Chondrocyte (in vitro differentiated cells): ENCODE measurements at places on chromosomes 2 and 18. TPM values are rescaled to one million over a fixed set of nuclear protein-coding genes. Genes with fewer than 3 reads are reported as not detected.

GRCh38 chr2:42999856-43000241 lies 207.5 kb upstream of the HAAO start:
- DNase-seq, result peak; percentile 28
- H3K27ac ChIP-seq, result no peak overlapping the region
- no peaks in the 10 kb centered on the region for H3K27me3 ChIP-seq
- peaks cover 5% of the 10 kb centered on the region for H3K36me3 ChIP-seq
- H3K4me3 ChIP-seq, result no peak overlapping the region
- H3K4me1 ChIP-seq, result no peaks in the 10 kb centered on the region

DNA sequence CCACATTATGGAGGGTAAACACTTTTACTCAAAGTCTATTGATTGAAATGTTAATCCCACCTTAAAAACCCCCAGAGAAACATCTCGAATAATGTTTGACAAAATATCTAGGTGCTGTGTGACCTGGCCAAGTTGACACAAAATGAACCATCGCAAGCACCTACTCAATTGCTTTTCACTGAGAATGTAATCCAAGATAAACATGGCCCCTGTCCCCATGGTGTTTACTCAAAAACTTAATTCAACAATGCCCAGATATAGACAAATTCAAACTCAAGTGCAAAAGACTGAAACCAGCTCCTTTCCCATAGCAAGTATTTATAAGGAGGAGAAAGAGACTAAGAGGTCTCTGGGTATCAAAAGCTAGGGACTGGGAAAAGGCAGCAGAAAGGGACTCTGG lies 15.0 kb upstream of the ACMSD start:
- peaks cover 1% of the 10 kb centered on the region for H3K36me3 ChIP-seq
- no peak overlapping the region for H3K27ac ChIP-seq
- no peak for DNase-seq
- H3K4me1 ChIP-seq, result peaks cover 6% of the 10 kb centered on the region
- no peak overlapping the region for H3K4me3 ChIP-seq
- no peaks in the 10 kb centered on the region for H3K27me3 ChIP-seq

GRCh38 chr2:206260188-206261012 lies 14.1 kb upstream of the ZDBF2 start:
- H3K4me3 ChIP-seq, result no peak overlapping the region
- no peaks in the 10 kb centered on the region for H3K36me3 ChIP-seq
- no peak overlapping the region for H3K27ac ChIP-seq
- H3K27me3 ChIP-seq, result peaks cover 36% of the 10 kb centered on the region

DNA sequence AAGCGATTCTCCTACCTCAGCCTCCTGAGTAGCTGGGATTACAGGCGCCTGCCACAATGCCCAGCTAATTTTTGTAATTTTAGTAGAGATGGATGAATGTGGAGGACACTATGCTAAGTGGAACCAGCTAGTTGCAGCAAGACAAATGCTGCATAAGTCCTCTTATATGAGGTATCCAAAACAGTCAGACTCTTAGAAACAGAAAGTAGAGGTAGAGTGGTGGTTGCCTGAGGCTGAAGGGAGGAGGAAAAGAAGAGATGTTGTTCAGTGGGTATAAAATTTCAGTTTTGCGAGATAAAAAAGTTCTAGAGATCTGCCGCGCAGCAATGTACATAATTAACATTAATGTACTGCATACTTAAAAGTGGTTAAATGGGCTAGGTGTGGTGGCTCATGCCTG lies 145.3 kb upstream of the SPRED2 start:
- no peaks in the 10 kb centered on the region for H3K27me3 ChIP-seq
- H3K27ac ChIP-seq, result peak overlapping the region; percentile 9
- H3K4me3 ChIP-seq, result no peak overlapping the region
- peaks cover 43% of the 10 kb centered on the region for H3K4me1 ChIP-seq
- H3K36me3 ChIP-seq, result no peaks in the 10 kb centered on the region

GRCh38 chr18:58407649-58408407 lies 221.1 kb downstream of the ALPK2 start:
- peaks cover 2% of the 10 kb centered on the region for H3K27me3 ChIP-seq
- H3K4me3 ChIP-seq, result no peak overlapping the region
- H3K4me1 ChIP-seq, result peaks cover 7% of the 10 kb centered on the region
- no peak for DNase-seq
- H3K36me3 ChIP-seq, result no peaks in the 10 kb centered on the region

GRCh38 chr18:76052227-76052595 lies 442.8 kb downstream of the ZNF516 start:
- H3K36me3 ChIP-seq, result no peaks in the 10 kb centered on the region
- H3K27ac ChIP-seq, result no peak overlapping the region
- H3K4me3 ChIP-seq, result no peak overlapping the region
- H3K4me1 ChIP-seq, result no peaks in the 10 kb centered on the region
- H3K27me3 ChIP-seq, result no peaks in the 10 kb centered on the region
- no peak for DNase-seq

GRCh38 chr2:101752716-101753616 lies 55.5 kb downstream of the MAP4K4 start:
- peaks cover 1% of the 10 kb centered on the region for H3K36me3 ChIP-seq
- peak overlapping the region; percentile 80 for H3K27ac ChIP-seq
- H3K4me3 ChIP-seq, result peak overlapping the region; percentile 8
- H3K4me1 ChIP-seq, result peaks cover 74% of the 10 kb centered on the region

DNA sequence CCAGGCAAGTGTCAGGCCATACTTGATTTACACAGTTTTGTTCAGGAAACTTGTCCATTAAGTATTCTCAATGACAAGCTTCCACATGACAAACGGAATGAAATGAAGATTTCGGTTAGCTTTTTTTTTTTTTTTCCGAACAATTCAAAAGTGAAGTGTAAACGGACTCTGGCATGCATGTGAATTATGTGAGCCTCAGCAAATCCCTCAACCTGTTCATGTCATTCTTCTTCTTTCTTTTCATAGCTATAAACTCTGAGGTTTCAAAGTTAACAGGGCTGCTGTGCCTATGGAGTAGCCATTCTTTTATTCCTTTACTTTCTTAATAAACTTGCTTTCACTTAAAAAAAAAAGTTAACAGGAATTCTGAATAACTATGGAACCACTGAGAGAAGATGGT lies 110.3 kb downstream of the NOL10 start:
- H3K4me1 ChIP-seq, result peaks cover 19% of the 10 kb centered on the region
- H3K36me3 ChIP-seq, result peaks cover 20% of the 10 kb centered on the region
- no peak overlapping the region for H3K4me3 ChIP-seq
- no peaks in the 10 kb centered on the region for H3K27me3 ChIP-seq
- no peak overlapping the region for H3K27ac ChIP-seq

DNA sequence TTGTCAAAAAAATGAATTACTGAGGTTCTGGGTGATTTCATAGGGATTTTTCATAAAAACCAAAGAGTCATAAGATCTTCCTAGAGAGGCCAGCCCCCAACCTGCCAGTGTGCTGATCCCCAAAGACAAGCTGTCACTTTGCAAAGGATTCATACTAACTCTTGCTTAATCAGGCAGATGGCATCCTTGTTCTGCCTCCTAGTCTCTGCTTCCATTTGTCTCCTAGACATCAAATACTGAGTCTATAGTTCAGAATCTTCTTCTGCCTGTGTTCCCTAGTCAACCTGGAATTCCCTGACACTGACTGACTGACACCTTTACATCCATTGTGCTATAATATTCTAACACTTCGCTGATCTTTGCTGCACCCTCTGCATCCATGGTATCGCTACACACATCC lies 84.9 kb downstream of the SLC8A1 start:
- H3K27ac ChIP-seq, result no peak overlapping the region
- no peaks in the 10 kb centered on the region for H3K27me3 ChIP-seq
- DNase-seq, result no peak
- H3K4me3 ChIP-seq, result no peak overlapping the region
- H3K36me3 ChIP-seq, result no peaks in the 10 kb centered on the region
- peaks cover 72% of the 10 kb centered on the region for H3K4me1 ChIP-seq

DNA sequence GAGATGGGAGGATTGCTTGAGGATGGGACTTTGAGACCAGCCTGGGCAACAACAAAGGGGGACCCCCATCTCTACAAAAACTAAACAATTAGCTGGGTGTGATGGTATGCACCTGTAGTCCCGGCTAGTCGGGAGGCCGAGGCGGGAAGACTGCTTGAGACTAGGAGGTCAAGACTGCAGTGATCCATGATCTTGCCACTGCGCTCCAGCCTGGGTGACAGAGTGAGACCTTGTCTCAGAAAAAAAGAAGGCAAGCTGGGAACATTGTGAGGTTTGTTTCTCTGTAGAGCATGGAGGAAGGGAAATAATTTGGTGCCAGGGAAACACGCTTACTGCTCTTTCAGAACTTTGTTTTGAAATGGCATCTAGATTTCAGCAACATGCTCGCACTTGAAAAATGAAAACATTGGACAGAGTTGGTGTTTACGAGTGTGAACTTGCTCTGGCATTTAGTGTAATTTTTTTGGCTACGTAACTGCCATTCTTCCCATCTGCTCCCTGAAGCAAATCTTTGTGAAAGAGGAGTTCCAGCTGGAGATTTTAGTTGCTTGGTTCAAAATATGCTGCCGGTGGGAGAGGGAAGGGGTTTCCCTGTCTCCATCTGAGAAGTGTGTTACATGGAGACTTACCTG lies 125.6 kb upstream of the DLX2 start:
- no peak for DNase-seq
- no peak overlapping the region for H3K27ac ChIP-seq
- H3K27me3 ChIP-seq, result no peaks in the 10 kb centered on the region
- H3K4me1 ChIP-seq, result peaks cover 15% of the 10 kb centered on the region

- no peaks in the 10 kb centered on the region for H3K36me3 ChIP-seq
- no peaks in the 10 kb centered on the region for H3K4me1 ChIP-seq
- DNase-seq, result no peak
- H3K4me3 ChIP-seq, result no peak overlapping the region
- H3K27me3 ChIP-seq, result no peaks in the 10 kb centered on the region
Measured at GRCh38 chr18:56508370-56509036, 129.9 kb downstream of the TXNL1 start.

DNA sequence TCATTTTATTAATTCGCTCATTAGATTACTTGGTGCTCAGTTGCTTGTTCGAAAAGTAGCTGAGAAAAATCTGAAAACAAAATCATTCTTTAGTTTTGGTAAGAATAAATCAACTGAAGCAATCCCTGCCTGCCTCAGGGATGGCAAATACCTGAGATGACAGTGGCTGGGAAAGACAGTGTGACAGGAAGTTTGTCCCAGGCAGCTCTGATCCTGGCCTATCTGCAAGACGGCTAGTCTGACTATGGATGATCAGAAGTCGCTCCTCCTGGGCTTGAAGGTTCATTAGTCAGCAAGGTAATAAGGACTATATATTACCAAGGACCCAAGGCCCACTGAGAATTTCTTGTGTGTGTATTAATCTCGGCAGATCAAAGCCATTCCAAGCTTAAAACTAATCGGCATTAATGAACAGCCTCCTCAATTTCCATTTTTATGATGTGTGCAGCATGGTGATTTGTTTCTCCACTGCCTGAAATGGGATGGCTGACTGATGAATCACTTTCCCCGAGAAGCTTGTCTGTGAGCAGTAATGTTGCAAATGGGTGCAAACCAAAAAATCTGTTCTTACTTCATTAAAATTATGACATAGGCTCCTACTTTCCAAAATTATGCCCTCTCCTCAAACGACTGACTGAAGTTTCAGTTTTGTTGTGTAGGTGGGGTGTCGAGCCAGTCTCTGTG lies 199.9 kb downstream of the ACTR3 start:
- H3K4me1 ChIP-seq, result no peaks in the 10 kb centered on the region
- no peaks in the 10 kb centered on the region for H3K36me3 ChIP-seq
- H3K4me3 ChIP-seq, result no peak overlapping the region
- no peaks in the 10 kb centered on the region for H3K27me3 ChIP-seq
- DNase-seq, result no peak
- H3K27ac ChIP-seq, result no peak overlapping the region

DNA sequence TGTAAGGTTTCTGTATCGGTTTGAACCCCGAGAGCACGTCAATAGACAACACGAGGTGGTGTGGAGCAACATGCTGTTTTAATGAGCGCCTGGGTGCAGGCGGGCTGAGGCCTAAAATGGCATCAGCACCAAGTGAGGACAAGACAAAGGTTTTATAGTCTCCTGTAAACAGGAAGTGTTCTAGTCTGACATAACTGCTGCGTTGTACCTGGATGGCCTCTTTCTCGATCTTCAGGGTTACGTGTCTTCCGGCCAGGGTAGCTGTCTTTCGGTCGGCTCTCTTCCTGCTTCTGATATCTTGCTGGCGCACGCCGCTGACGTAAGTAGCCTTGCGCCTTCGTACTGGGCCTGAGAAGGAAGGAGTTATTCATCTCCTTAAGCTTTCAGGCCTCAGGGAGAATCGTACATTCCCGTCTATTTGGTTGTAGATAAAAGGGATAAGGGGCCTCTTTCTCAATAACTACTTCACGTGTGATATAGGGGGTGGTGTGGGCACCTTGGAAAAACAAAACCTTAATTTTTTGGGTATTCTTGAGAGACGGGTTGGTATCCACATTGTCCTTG lies 53.5 kb downstream of the KYNU start:
- H3K27ac ChIP-seq, result no peak overlapping the region
- H3K27me3 ChIP-seq, result no peaks in the 10 kb centered on the region
- no peaks in the 10 kb centered on the region for H3K36me3 ChIP-seq
- DNase-seq, result no peak
- no peak overlapping the region for H3K4me3 ChIP-seq
- no peaks in the 10 kb centered on the region for H3K4me1 ChIP-seq

GRCh38 chr2:65479524-65479923 lies 47.1 kb upstream of the SPRED2 start:
- H3K4me1 ChIP-seq, result peaks cover 7% of the 10 kb centered on the region
- DNase-seq, result no peak
- H3K4me3 ChIP-seq, result no peak overlapping the region

DNA sequence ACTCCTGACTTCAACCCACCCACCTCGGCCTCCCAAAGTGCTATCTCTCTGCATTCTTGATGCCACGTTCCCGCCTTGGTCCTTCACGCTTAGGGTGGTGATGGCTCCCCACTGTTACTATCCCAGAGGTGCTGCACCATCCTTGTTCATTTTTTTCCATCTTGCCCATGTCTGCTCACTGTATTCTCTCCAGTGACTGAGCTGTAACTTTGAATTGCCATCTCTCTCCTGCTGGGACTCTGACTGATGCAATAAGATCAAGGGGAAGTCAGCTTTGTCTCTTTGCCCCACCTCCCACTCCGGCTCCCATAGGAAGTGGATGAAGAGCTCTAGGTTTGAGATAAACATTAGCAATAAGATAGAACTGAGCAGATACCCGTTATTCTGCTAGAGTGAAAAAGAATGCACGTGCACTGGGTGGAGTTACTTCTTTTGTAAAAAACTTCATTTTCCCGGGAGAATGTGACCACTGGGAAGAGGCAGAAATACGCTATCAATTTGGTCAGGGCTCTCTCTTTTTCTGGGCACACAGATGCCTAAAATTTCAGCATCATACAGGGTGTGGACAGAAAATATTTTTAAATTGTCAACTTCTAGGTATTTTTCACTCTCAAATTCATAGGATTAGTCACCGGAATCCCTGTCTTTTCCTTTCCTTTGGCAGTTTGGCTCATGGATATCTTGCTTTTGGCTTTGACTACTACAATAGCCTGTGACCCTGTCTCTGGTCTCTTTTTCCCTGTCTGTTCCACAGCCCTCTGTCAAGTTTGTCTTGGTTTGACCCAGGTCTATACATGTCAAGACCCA lies 105.4 kb downstream of the POLR1A start:
- H3K4me1 ChIP-seq, result peaks cover 55% of the 10 kb centered on the region
- H3K4me3 ChIP-seq, result peak overlapping the region; percentile 11

GRCh38 chr18:73520229-73520628 lies 627.4 kb downstream of the FBXO15 start:
- no peak overlapping the region for H3K27ac ChIP-seq
- DNase-seq, result no peak
- H3K27me3 ChIP-seq, result peaks cover 12% of the 10 kb centered on the region
- no peaks in the 10 kb centered on the region for H3K36me3 ChIP-seq

TTLL4 gene
- total RNA-seq, result 20.3 to 21.3 TPM (median 20.7 TPM) in 3 replicates

ZNF385B gene
- 0.25 to 0.56 TPM (median 0.41 TPM) in 3 replicates for total RNA-seq

CYS1 gene
- 4.9 to 7.0 TPM (median 5.4 TPM) in 3 replicates for total RNA-seq

RGPD4 gene
- total RNA-seq, result 0.08 to 0.12 TPM (median 0.10 TPM) in 3 replicates

REG3A gene
- total RNA-seq, result not detected in 3 replicates

ERICH2 gene
- total RNA-seq, result 2.1 to 2.6 TPM in 2 of 3 replicates, not detected in the other

SERPINB13 gene
- not detected in 3 replicates for total RNA-seq

UGT1A1 gene
- not detected in 3 replicates for total RNA-seq

DES gene
- total RNA-seq, result 0.70 to 19.8 TPM (median 15.5 TPM) in 3 replicates
